ENCODE measurements at places on chromosomes 2 and 18.

GRCh38 chr2:191114403-191114886 lies 36.3 kb downstream of the STAT4 start:
- no peak for DNase-seq

DNA sequence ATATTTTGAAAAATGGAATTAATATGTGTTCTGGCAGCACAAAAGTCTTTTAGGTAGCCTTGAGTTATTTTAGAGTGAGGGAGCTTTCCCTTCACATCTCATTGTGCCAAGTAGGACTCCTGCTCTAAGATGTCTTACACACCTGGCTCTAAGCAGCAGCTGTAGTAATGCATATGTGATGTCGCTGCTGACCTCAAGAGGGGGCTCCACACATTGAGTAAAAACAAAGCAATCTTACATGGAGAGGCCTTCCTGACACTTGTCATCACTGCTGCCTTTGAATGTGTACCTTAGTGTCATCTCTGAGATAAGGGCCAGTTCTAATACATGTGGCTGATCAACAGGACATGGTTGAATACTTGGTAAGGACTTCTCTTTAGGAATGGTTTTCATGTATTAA lies 75.8 kb downstream of the ACTR3 start:
- DNase-seq, result no peak

- no peak for DNase-seq
Measured at GRCh38 chr18:79922971-79923411, 28.5 kb downstream of the SLC66A2 start.

DNA sequence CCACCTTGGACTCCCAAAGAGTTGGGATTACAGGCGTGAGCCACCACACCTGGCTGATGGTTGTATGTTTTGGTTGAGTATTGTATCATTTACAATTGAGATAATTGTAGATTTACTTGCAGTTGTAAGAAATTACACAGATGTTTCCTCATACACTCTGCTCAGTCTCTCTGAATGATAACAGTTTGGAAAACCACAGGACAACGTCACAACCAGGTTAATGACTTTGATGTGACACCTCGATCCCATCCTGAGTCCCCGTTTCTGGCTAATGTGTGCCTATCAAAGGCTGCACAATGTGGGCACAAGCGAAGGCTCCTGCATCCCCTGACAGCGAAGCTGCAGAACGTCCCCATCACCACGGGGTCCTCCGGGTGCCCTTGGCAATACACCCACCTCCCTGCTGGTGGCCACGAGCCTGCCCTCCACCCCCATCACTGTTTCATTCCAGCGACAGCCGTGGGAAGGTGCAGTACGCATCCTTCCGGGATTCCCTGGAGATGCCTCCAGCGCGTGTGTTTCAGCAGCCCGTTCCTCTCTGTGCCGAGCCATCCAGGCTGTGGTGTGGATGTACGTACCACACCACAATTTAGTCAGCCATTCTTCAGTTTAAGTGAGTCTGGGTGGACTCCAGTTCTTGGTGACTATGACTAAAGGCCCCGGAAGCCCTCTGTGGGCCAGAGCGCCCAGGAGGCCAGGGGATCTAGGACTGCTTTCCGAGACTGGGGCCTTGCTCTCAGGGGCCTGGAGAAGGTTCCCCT lies 4.3 kb upstream of the PDCD1 start:
- DNase-seq, result no peak

- DNase-seq, result no peak
Measured at GRCh38 chr2:17430326-17430725, 87.9 kb downstream of the RAD51AP2 start.

DNA sequence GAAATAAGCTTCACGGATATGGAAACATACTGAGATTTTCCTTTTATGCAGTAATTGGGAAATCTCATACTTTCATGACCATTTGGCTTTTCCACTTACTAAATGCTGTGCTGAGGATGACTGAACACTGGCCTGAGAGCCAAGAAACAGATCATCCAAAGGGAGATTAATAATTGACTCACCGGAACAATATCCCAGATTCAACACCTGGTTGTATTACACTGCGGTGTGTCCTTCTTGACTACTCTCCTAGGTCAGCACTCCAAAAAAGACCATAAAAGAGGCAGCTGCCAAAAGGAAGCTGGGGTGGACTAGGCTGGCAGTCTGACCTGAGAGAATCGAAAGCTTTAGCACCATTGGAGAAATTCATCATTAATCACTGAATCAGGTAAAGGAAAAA lies 469.1 kb downstream of the CBLN2 start:
- no peak for DNase-seq

DNA sequence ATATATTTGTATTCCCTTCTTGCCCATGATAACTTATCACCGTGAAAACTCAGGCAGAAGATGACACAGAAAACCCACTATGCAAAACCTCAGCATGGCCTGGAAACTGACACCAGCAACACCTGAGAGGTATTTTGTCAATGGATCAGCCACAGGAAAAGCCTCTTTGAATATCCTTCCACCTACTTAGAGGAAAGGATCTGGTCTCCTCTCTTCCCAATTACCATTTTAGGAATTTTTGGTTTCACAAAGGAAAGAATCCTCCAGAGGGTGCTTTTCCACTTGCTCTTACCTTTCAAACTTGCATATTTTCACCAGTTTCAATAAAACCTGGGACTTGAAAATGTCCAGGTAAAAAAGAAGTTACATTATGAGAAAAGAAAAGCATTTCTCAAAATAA lies 20.0 kb upstream of the MEIS1 start:
- DNase-seq, result no peak

- no peak for DNase-seq
Measured at GRCh38 chr2:215420471-215420935, 15.4 kb downstream of the FN1 start.

DNA sequence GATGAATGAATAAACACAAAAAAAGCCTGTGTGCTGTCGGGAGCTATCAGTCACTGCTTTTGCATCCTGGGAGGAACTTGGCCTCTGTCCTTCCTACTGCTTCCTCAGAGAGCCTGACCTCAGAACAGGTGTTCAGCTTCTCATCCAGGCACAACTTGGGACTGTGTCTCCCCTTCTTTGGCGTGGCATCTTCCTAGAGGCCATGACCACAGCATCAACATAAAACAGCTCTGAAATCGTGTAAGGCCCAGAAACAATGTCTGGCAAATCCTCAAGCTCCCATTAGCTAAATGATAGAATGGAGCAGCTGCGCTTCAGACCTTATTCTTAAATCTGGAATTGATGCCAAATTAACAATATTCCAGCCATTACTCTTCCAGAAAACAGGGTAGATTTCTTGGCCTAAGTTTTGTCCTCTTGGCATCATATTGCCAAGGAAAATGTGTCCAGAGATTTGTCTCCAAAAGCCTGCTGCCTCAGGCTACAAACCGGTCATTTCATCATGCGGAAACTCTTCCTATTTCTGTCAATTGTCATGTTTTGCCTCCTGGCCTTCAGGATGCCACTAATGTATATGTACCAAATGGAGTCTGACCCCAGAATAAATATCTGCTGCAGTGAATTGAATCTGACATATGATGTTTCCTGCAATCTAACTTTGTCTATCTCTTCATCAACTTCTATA lies 53.2 kb upstream of the RAB27B start:
- DNase-seq, result no peak

DNA sequence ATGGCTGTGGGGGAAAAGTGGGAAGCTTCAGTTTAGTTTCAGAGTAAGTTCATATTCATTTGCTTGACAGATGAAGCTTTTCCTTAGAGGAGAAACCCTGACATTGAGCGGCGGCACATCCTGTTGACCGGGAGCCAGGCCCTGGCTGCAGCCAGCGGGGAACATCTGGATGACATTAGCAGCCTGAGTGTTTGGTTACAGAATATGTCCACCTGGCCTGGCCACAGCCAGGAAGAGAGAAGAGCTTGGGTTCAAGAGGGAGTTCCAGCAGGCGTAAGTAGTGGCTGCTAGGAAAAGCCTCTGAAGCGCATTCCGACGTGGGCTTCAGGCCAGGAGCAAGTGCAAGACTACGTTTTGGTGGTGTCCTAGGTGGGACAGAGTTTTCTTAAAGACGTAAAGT lies 144.9 kb upstream of the MYCN start:
- no peak for DNase-seq

DNA sequence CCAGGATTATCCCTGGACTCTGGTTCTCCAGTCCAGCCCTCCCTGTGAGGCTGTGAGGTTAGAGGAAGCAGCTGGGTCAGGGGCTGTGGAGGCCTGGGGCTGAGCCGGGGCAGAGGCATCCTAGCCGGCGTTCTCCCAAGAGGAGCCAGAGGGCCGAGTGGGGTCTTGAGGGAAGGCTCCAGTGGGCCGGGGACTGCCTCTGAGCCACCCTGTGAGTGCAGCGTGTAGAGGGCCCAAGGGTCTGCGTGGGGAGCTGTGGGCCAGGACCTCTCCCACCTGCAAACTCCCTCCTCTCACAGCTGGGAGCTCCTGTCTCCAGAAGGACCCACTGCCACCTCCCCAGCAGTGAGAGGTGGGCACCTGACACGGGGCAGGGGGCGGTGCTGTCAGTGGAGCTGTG lies 41.0 kb downstream of the GLI2 start:
- DNase-seq, result no peak

DNA sequence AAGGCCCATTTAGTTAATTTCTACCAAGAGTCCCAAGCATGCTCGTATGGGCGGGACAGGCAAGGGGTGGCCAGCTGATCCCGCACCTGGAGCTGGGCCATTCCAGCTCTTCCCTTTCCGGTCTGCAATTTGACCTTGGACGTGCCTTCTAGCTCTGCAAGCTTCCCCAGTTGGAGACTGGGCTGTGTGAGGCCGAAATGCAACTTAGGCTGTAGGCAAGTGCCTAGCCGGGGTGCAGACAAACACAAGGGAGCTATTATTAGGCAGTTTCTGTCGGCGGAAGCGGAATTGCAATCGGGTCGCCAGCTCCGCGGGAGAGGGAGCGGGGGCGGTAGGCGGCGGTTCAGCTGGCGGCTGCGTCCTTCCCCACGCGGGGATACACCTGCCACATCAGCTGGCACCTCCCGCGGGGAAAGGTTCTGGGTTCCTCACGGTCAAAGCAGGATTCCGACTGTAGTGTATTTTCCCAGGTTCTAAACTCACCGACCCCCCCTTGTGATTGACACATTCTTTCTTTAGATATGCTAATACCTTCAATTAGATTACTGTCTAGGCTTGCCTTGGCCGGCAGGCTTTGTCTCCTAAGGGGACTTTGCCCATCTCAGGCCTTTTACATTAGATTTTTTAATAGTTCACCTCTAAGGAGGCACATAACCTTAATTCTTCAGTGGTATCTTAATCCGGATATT lies 17.1 kb upstream of the ZNF532 start:
- no peak for DNase-seq

DNA sequence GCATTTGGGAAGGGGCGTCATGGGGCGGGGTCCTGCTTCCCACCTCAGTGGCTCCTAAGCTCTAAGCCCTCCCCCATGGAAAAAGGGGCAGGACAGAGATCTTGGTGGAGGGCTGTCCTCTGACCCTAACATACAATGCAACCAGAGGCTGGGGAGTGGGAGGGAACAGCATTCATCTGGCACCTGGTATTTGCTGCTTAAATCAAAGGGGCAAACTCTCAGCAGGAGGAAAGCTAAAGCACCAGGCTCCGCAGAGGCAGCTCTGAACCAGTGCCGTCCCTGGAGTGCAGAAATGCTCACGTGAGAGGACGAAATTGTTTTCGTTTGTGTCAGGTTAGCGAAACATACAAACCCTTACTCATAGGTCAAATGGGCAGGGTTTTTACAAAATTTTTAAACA lies 92.7 kb upstream of the PXDN start:
- DNase-seq, result no peak

DNA sequence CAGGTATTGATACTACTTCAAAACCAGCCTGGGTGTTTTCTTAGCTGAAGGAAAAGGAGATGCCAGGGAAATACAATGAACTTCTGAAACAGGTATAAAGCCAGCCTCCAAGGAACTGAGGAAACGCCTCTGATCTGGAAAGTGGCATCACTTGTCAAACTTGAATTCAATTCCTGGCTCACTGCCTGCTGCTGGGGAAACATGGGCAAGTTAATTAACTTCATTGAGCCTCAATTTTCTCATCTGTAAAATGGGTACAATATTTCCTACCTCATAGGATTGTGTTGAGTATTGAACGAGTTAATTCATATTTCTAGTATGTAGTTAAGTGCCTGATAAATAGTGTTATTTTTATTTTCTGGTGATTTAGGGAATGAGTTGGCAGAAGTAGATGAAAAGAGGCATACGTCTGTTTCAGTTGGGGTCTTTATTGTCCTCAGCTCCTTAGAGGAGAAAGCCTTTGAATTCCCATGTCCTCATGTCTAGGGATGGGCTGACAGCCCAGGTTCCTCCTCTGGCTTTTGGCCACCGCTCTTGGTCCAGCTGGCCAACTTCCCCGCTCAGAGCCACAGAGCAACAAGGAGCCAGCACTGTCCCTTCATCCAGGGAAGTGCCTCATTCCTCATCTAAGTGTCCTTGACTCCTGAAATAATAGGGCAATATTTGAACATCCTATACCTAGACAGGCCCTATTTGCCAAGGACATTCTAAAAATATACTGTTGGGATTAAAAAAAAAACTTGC lies 210.5 kb upstream of the GATA6 start:
- DNase-seq, result no peak

DNA sequence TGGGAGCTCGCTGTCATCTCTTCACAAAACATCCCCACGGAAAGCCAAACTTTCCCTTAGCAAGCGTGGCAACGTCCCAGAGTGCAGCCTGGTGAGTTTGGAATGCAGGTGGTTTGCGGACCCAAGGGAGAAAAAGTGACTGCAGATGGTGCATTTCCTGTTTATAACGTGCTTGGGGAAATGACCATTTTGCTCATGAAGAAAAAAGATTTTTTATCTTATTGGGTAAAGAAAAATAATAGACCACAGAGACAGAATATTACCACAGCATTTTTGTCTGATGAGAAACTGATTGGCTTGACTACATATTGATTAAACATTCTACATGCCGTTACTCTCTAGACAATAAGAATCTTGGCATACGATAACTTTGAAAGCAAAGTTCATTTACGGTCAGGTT lies 136.5 kb downstream of the COPS8 start:
- DNase-seq, result no peak

DNA sequence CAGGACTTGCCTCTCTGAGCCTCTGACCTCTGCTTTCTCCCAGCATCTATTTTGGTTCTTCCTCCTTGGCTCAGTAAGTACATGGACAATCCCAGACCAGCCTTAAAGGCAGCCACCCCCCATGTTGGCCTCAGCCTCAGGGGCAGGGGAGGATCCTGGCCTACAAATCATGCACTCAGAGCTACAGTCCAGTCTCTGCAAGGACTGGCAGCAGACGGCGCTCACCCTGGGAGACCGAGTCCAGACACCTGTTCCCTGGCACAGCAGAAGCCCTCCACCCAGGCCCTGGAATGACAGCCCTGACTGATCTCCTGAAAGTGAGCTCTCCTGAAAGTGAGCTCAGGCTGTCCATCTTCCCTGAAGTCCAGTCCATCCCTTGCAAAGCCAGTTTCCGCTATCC lies 25.7 kb upstream of the PTPN4 start:
- no peak for DNase-seq

DNA sequence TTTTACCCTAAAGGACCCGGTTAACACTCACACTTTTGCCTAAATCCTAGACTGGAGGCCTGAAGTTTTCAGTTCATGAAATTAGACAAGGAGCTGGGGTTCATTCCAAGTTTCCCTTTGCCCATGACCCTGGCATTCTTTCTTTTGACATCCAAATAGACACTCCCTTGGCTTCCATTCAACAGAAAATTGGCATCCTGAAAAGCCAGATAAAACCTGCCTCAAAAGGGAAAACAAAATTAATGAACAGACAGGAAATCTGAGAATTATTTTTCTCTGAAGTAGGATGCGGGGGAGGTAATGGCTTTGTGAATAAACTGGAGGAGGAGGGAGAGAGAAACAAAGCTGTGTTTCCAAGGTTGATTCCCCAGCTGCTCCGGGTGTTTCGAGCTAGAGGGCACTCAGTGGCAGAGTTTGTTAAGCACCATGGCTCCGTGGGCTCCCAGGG lies 41.0 kb downstream of the SPP2 start:
- no peak for DNase-seq

GRCh38 chr18:51654488-51655326 lies 457.2 kb upstream of the MEX3C start:
- DNase-seq, result no peak
